ENCODE measurements at places on chromosomes 11 and 22.
A peak's percentile ranks its signal among the peaks of the same experiment; 100 is the strongest.

GRCh38 chr11:118892964-118893363, 9.3 kb downstream of the CXCR5 start:
- no peak for DNase-seq

DNA sequence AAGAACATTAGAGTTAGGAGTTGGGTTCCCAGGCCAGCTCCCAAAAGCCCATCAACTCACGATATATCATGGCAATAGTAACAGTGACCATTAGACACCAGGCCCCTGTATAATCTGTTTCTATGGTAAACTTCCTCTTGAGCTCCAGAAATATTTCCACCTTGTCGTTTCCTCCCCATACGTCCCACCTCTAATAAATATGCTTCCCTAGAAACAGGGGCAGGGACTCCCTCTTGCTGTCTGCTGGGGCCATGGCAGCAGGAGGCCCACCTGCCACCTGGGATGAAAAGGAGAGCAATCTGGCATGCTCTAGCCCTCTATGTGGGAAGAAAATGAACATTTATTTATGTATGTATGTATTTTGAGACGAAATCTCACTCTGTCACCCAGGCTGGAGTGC, 32.2 kb upstream of the AMOTL1 start:
- no peak for DNase-seq

DNA sequence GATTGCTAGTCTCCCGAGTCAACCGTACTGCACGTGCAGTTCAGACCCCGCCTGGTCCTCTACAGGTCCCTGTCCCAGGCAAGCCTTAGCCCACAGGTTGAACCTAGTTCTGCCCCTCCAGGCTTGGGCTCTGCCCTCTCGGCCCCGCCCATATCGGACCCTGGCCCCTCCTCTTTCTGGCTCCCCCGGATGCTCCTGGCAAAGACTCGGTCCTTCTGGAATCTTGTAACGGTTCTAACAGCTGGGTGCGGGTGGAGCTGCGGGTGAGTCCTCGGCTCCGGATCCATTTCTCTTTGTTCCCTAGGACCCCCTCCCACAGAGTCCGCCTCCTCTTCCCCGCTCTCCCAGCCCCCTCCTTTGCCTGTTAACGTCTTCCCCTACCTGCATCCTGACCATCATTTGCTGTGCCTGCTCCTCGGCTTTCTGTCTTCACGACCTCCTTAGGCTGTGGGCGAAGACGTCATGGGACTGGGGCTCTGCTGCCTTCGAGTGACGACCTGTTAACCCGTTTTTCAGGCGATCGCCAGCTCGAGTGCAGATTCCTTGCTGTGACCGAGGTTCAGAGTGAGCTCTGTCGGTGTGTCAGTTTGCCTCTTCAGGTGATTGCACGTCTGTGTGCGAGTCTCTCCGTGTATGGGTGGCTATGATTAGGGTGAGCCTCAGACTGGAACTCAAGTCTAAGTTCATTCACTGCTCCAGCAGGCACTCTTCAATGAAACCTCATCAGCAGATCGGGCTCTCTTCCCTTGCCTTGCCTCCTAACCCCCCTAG, at the start of gene DNHD1:
Gene DNHD1, plus strand, starts transcription at position 212 of the 771 bp plus-strand sequence. CDS start 936 bp downstream, outside the sequence.
- DNase-seq: no peak

GRCh38 chr11:123509737-123510578, 79.9 kb downstream of the GRAMD1B start:
- peak; percentile 52 for DNase-seq

- DNase-seq: no peak
Observed at GRCh38 chr11:113278481-113278880, 35.9 kb upstream of the TTC12 start.

DNA sequence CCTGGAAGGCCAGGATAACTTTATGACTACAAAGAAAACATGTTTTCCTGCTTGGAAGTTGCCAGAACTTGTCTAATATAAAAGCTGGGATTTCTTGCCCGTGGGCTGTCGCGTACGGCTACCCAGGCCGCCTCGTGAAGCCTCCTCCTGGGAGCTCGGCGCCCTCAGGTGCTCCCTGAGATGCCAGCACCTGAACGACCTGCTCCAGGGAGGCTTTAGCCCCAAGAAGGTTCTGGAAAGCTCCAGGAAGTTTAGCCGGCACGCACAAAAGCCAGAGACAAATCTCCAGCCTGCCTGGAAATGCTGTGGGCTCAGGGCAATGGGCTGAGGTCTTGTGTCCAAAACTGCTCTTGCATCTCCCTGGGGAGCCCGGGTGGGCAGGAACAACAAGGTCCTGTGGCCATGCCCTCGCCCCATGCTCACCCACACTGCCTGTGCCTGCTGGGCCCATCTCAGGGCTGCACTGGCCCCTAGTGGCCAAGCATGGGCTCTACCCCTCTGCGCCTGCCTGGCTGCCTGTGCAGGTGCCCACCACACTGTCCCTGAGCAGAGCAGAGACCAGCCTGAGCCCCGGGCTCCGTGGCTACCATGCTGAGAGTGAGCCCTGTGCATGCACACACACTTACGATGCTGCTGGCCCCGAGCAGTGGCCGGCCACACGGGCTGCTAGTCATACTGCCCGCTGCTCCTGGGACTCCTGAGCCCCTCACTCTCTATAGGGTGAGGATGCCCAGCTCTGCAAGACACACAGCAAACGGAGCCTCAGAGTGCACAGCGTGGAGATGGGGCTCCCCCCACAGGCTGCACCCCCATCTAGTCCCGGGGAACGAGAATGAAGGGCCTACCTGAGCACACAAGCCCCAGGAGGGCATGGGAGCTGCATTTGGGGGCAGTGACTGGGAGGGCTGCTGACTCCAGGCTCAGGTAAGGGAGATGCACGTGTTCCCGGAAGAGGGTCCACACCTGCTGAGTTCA, 4.9 kb upstream of the CELSR1 start:
- no peak for DNase-seq

DNA sequence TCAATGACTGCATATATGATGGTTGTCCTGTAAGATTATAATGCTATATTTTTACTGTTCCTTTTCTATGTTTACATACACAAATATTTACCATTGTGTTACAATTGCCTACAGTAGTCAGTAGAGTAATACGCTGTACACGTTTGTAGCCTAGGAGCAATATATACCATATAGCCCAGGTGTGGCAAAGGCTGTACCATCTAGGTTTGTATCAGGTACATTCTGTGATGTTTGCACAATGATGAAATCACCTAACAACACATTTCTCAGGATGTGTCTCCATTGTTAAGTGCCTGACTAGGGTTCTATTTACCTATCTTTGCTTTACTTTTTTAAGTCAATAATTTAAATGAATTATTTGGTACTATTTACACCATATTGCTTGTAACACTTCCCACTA, 21.9 kb downstream of the PRR5L start:
- no peak for DNase-seq

GRCh38 chr11:79206951-79207350, 233.9 kb downstream of the TENM4 start:
- DNase-seq: no peak

DNA sequence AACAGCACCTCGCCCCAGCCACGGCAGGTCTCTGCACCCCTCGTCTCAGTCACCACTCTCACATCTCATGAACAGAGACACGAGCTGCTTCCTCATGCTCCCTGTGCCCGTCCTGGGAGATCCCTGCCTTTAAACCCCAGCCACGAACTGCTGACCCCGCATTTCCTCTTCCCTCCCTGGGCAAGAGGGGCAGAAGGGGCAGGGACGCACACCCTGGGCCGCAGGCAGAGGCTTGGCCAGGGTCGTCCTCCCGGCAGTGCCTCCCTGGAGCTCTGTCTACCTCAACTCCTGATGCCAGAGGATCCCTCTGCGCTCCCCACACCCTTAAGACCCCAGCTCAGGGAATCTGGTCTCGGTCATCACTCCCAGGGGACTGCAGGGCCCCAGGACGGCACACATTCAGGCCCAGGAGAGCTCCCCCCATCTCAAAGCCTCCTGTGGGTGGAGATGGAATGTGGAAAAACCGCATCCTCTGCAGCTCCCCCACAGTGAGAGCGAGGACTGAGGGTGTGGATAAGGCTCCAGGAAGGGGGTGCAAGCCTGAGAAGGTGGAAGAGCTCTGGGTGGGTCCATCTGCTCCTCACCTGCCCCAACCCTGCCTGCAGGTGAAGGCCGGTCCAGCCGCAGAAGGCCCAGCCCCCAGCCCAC, 1.2 kb downstream of the BID start:
- no peak for DNase-seq

GRCh38 chr22:19848298-19849224, 6.1 kb downstream of the GNB1L start:
- DNase-seq: no peak

- DNase-seq: no peak
Observed at GRCh38 chr11:21921151-21921550, 271.7 kb upstream of the ANO5 start.

- no peak for DNase-seq
Observed at GRCh38 chr22:27998511-27999410, 79.7 kb upstream of the PITPNB start.

DNA sequence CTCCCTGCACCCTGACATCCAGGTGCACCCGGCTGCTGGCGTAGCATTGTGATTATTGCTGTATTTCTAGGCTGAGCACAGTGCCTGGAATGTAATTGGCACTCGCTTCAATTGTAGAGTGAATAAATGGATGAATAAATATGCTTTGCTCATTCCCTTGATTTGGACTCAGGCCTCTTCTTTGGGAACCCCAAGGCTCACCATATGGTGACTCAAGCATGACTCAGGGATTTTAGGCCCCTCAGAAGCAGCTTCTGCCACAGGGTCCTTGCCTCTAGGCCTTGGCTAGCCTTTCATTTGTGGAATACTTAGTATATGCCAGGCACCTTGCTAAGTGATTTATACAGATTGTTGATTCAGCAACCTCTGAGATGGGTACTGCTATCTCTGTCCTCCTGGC, 78.9 kb downstream of the GRIK4 start:
- no peak for DNase-seq

DNA sequence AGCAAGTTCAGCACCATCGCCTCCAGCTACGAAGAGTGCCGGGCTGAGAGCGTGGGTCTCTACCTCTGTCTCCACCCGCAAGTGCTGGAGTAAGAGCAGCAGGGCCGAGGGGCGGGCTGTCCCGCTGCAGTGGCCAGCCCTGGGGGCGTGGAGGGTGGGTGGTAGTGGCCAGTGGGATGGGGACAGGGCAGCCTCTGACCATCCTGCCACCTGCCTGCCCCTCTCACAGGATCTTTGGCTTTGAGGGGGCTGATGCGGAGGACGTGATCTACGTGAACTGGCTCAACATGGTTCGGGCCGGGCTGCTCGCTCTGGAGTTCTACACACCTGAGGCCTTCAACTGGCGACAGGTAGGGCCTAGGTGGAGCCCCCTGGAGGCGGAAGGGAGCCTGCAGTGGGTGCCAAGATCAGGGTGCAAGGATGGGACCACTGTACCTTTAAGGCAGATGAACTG, 15.0 kb upstream of the BBS1 start:
- no peak for DNase-seq

- DNase-seq: no peak
Observed at GRCh38 chr11:111761036-111761435, 5.2 kb downstream of the PPP2R1B start.

DNA sequence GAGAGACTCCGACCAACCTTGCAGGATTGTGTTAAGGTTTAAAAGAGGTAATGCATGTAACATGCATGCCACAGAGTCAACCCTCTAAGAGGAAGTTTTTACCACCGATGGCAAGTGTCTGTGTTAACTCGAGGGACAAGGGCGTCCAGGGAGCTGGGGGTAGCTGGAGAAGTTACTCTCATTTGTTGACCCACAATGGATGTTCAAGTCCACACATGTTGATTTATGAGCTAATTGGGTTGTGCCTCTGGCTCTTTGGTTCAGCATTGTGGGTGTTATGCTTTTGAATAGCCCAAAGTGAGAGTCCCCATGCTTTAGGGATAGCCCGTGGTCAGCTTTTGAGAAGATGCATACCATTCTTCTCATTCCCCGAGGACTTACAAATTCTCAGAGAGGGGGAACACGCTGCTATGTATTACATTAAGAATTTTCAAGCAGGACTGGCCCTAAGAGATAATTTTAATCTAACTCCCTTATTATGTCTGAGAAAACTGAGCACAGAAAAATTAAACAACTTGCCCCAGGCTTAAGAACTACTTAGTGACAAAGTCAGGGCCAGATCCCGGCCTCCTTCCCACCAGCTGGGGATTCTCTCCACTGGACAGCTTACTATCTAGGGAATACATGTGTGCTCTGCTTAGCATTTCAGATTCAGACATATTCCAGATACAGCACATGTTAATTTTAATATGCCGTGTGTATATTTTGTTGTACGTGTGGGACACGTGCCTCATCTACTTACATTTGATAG, 5.2 kb upstream of the PLET1 start:
- no peak for DNase-seq

DNA sequence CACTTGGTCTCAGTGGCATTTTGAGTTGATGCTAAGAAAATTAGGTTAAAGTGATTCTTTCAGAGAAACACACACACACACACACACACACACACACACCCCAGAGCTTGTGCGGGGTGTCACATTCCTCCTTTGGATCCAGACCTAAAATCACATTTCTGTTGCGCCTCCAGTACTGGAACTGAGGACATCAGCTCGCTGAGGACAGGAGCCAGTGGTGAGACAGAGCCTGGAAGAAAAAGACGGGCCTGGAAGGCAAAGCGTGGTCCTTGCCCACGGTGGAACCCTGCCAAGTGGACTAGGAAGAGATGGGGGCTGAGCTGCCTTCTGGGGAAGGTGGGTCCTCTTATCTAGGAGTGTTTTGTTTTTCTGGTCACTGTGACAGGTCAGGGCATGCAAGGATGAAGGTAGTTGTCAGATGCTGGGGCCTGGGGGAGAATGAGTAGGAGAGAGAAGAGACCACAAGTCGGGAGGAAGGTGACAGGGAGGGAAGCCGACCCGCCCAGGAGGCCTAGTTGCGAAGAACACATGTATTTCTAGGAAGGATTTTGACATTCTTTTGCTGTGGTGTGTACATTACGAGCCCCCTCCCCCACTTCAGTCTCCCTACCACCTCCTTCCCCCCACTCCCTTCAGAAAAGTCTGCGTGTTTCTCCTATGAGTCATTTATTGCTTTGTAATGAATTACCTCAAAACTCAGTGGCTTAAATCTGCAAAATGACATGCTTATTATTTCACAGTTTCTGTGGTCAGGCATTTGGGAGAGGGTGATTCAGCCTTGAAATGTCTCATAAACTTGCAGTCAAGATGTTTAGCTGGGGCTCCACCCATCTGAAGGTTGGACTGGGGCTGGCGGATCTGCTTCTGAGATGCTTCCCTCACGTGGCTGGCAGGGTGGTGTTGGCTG, 4.8 kb upstream of the ELFN2 start:
- no peak for DNase-seq

GRCh38 chr22:44211946-44212930, 31.5 kb downstream of the PARVG start:
- no peak for DNase-seq

- no peak for DNase-seq
Observed at GRCh38 chr22:29704528-29705285, 15.1 kb upstream of the CABP7 start.

DNA sequence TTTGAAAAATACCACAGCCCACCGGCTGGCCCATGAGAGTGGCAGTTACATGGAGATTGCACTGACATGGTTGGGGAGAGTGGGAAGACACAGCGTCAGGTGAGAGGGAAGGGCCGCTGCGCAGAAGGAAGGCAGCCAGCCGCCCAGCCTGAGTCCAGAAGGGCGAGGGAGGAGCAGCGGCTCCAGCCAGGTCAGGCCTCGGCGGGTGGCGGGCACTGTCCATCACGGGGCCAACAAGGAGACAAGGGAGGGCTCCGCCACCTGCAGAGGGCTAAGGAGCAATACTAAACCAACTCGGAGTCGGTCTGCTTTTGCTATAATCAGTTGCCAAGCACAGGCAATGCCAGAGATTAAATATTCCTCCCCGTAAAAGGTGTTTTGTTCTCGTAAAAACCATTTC, 384.5 kb downstream of the TBC1D22A start:
- DNase-seq: no peak

GRCh38 chr11:2761131-2762030, 61.6 kb upstream of the KCNQ1OT1 start:
- no peak for DNase-seq

- no peak for DNase-seq
Observed at GRCh38 chr11:96257972-96258934, 84.7 kb downstream of the MAML2 start.

Data from renal cortex interstitium (tissue), 15 donors.